ENCODE measurements at places on chromosomes 1 and 21.

- DNase-seq, result no peak
Observed at GRCh38 chr1:185804206-185804605, 70.0 kb downstream of the HMCN1 start.

DNA sequence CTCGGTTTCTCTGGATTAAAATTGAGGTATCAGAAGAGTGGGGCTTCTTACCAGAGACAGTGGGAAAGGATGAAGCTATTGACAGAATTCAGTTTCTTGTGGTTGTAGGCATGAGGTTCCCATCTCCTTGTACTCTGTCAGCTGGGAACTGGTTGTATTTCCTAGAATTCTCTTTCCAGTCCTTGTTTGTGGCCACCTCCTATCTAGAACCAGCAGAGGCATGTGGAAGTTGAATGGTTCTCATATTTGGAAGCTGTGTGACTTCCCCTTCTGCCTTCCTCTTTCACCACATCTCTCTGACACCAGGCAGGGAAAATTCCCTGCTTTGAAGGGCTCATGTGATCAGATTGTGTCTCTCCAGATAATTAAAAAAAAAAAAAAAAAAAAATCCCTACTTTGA is 457.7 kb upstream of the ADAMTS5 start:
- DNase-seq, result peak; percentile 54

DNA sequence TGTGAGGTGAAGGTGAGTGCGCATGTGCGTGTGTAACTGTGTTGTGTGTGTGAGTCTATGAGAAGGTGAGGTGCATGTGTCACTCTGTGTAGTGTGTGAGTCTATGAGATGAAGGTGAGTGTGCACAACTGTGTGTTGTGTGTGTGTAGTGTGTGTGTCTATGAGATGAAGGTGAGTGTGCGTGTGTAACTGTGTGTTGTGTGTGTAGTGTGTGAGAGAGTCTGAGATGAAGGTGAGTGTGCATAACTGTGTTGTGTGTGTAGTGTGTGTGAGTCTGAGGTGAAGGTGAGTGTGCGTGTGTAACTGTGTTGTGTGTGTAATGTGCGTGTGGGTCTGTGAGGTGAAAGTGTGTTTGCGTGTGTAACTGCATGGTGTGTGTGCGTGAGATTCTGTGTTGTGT is 154.0 kb downstream of the FOXD2 start:
- DNase-seq, result no peak

DNA sequence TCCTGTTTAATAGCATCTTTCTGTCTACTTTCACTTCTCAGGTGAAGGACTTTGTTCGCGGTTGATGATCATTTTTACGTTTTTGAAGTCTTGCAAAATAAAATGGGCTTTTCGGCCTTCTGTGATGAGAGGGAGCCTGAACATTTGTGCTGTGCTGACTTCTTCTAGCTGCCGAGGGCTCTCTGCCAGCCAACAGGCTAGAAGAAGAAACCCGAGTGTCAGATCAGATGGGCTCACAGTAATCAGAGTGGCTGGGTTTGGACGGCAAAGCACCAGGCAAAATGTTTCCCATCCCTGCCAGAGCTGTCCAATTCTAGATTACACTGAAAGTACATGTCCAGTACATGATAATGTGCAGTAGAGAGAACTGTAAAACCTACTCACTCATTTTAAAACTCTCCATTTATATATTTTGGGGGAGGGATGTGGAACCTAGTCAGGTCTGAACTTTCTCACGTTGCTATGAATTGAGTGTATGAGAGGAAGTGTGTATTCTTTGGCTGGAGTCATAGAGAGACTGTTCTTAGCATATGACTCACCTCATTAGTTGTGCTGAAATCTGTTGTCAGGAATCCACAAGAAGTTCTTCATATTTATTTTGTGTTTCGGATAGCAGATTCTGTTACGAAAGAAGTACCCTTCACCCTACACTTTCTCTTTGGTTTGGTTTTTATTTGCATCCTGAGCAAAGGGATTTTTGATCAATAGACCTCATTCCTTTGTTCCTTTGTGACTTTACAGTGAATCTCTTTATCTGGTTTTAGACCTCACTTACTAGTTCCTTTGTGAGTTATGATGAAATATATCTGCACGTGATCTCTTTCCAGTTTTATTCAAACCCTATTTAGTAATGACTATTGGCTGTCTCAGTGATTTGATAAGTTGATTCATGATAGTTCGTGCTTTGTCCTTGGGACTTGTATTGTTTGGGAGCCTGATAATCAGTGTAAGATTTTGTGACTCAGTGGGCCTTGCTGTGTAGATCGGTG is 4.8 kb downstream of the ATP1A1 start:
- peak; percentile 96 for DNase-seq

- no peak for DNase-seq
Observed at GRCh38 chr1:226428791-226429461, 21.0 kb upstream of the PARP1 start.

DNA sequence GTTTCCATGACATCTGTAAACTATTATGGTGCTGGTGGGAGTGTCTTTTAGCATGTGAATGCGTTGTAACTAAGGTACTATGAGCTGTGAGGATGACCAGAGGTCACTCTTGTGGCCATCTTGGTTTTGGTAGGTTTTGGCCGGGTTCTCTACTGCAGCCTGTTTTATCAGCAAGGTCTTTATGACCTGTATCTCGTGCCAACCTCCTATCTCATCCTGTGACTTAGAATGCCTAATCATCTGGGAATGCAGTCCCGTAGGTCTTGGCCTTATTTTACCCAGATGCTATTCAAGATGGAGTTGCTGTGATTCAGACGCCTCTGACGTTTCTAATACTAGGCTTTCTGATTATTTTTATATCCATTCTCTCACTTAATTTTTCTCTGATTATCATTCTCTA is 9.4 kb downstream of the NCAM2 start:
- DNase-seq, result peak; percentile 19

DNA sequence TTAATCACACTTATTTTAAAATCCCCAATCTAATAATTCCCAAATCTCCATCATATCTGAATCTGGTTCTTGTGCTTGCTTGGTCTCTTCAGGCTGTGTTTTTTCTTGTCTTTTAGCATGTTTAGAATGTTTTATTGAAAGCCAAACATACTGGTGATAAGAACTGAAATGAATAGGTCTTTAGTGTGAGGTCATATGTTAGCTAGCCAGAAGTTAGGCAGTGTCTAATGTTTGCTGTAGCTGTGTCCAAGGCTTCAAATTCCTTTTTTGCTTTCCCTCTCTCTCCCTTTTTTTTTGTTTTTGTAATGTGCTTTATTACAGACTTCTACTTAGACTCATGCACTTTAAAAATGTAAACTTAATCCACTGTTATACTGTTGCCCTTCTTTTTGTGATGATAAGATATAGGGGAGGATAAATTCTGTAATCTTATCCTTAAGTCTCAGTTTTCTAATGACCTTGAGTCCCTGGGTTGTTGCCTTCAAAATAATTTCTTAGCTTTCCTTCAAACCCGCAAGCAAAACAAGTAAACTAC is 725.1 kb downstream of the BRINP3 start:
- peak; percentile 53 for DNase-seq

Data from choroid plexus epithelial cell (primary cell).